Activated gamma-delta T cell (primary cell): ENCODE measurements at places on chromosomes 7 and 10.

- DNase-seq = no peak
Observed at GRCh38 chr7:4549681-4550080, 132.4 kb upstream of the FOXK1 start.

DNA sequence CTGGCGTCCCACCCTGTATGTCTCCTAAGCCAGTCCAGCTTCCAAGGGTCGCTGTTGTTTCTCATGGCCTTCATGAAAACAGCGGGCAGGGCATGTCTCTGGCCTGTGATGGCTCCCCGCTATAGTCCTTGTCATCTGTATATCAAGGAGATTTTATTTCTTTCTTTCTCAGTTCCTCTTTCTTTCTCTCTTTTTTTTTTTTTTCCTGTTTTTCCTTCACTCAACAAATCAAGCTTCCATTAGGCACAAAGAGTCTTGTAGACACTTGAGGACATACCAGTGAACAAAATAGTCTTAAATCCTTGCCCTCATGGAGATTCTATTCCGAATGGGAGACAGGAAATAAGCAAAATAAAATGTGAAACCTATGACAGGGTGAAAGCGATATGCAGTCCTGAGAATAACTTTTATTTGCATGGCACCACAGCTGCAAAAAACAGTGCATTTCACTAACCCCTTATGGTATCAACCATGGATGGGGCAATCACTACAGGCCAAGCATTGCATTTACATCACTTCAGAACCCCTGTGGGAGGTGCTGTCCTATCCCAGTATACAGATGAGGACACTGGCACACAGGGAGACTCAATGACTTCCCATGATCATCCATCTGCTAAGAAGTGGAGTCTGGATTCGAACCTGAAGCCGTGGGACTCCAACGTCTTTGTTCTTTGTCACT lies 50.7 kb downstream of the SYPL1 start:
- no peak for DNase-seq

DNA sequence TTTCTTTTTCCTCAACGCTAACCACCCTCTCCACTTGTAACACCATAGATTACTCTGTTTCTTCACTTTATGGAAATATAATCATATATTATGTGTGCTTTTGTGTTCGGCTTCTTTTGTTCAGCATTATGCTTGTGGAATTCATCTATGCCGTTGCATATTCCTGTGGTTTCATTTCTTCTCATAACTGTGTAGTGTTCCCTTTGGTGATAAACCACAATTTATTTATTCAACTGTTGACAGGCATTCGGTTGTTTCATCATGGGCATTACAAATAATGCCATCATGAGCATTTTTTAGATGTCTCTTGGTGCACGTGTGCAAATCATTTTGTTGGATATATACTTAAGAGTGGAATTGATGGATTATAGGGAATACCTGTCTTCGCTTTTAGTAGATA lies 12.1 kb downstream of the AVL9 start:
- DNase-seq = no peak

- DNase-seq = no peak
Observed at GRCh38 chr7:148650232-148650858, 48.4 kb upstream of the CUL1 start.

GRCh38 chr10:57418476-57418875 lies 849.2 kb downstream of the IPMK start:
- DNase-seq = no peak

- DNase-seq = no peak
Observed at GRCh38 chr7:2231992-2232765, 566 bp downstream of the MAD1L1 start.

DNA sequence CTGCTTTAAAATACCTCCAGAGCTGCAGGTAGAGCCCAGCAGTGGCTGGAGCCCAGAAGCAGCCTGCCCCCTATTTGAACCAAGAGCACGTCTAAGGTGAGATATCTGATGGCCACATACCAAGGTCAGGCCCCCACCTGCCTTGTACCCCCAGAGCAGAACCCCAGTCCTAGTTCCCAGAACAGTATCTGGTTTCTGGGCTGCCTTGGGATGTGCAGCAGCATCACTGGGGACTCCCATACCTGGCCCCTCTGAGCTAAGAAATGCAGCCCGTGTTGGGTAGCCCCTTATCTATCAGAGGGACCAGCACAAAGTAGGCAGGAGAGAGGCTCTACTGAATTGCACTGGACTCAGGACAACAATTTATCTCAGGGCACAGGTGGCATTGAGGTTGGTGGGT lies 8.9 kb downstream of the SFTPD start:
- no peak for DNase-seq

DNA sequence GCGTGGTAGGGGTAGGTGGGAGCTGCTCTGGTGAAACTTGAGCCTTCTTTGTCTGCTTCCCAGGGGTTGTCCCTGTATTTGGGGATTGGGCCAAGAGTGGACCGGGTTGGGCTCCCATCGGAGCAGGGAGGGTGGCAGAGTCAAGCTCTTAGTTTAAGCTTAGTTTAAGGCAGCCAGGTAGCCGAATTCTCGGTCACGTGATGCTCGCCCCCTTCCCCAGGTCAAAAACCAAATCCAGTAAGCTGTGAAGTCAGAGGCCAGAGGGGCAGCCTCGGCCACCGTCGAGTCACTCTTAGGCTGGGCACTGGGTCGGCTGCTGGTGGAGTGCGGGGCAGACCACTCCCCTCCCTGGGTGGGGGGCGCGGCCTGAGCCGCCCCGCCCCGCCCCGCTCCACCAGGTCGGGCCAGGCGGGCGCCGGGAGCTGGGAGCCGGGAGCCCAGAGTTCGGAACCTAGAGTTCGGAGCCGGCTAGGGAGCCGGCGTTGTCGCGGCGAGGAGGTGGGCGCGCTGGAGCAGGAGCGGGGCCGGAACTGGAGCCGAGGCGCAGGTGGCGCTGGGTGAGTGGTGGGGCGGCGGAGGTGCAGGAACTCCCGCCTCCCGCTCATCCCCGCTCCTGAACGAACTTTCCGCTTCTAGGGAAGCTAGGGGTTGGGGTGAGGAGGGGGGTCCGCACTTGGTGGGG lies 2.8 kb upstream of the LZTS2 start:
- DNase-seq = peak; percentile 32

GRCh38 chr10:104331208-104331838 lies 6.9 kb downstream of the ITPRIP start:
- no peak for DNase-seq

DNA sequence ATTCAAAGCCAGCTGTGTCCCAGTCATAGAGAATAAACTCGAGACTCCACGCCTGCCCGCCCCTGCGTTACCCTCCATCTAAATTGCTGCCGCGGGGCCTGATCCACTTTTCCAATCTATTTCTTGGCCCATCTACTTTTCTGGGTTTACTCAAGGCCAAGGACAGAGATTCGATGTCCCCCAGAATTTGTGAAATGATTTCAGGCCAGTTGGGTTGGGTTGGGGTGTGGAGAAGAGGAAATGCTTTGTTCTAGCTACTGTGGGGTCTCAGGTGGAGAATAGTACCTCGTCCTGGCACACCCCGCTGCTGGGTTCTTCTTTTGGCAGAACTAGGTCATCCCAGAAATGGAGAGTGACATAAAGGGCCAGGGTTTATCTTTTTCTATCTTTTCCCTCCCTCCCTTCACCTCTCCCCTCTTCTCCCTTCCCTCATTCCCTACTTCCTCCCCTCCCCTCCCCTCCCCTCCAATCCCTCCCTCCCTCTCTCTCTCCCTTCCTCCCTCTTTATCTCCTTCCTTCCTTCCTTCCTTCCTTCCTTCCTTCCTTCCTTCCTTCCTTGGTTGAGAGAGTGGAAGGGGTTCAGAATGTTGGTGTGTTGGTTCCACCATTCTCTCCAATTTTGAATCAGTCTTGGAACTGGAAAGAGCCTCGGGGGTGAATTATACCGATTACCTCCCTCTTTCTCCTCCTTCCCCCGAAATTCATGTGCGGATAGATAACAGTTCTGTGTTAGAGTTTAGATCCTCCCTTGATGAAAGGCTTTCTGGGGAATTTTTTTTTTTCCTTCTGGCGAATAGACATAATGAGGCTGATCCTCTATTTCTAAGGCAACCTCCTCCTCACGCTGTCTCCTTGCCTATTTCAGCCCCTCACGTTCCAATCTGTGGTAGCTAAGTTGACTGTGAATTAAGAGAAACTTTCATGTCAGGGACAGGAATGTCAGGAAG lies 1.2 kb upstream of the TMEM229A start:
- DNase-seq = no peak
